Hepatic stellate cell (primary cell): ENCODE measurements at places on chromosomes 1 and 21.

DNA sequence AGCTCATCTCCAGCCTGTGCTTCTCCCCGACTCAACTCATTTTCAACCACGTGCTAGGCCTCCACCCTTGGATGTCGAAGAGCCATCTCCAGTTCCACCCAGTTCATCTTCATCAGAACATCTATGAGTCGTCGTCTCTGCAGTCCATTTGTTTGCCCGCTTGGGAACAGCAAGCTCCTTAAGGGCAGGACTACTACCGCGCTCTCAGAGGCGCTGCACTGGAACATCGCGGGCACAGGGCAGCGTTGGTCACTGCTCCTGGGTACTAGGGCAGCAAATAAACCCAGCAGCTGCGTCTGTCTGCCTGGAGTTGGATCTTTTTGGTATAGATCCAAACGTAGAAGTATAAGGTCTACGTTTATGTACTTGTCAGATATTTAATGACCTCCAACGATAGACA lies 478 bp upstream of the PRDM2 start:
- DNase-seq = peak; percentile 5

DNA sequence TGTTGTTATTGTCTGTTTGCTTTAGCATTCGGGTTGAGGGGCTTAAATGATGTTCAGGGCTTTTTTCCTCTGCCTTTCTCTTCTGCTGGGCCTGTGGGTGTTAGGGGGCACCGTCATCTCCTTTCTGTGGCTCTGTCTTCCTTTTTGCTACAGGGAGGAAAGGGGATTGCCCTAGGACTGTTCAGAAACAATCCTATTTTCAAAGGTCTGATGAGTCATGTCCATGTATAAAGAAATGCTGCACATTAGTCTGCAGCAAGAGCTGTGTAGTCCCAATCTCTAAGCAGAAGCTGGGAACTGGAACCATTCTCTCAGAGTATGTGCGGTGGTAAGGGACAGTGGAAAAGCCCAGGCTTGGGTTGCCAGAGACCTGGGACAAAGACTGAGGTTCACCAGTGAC lies 462.3 kb downstream of the OMA1 start:
- no peak for DNase-seq

DNA sequence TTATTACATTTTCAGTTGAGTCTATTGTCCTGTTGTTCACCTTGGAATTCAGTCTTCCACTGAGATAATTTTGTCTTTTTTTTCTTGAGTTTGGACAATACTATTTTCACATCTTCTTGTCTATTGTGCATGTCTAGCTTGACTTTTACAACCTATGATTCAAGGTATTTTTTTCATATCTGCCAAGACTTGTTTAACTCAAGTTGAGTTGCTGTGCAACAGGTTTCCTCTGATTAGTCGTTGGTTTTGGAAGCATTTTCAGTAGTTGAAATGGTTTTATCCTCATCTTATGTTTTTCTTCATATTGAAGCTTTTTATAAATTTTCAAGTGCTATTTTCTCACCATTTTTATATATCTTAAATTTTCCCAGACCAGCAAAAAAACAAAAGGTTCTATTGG lies 103.6 kb downstream of the SCMH1 start:
- no peak for DNase-seq

DNA sequence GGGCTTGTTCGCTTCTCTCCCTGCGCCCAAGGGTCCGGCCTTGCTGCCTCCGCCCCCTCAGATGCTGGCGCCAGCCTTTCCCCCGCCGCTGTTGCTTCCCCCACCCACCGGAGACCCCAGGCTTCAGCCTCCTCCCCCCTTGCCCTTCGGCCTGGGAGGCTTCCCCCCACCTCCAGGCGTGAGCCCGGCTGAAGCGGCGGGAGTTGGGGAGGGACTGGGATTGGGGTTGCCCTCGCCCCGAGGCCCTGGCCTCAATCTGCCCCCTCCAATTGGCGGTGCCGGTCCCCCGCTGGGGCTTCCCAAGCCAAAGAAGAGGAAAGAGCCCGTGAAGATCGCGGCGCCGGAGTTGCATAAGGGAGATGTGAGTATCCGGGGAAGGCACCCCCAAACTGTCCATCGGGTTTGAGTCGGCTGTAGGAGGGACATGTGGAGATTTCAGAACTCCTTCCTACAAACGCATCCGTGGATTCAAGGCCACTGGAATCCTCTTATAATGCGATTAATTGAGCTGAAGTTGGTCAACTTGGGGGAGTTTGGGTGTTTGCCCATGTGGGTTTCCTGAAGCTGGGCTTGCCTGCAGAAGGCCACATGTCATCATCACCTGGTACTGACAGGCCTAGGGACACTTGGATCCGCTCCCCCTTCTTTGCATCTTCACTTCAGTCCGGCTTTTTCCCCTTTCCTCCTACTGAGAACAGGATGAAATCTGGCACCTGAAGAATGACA lies 707 bp downstream of the PRCC start:
- no peak for DNase-seq

GRCh38 chr1:209742409-209743144 lies 13.3 kb upstream of the TRAF3IP3 start:
- DNase-seq = peak; percentile 77

- no peak for DNase-seq
Measured at GRCh38 chr1:182195733-182196132, 134.2 kb upstream of the ZNF648 start.

- peak; percentile 53 for DNase-seq
Measured at GRCh38 chr1:226548256-226549093, at the start of gene STUM. STUM (plus strand) TSS chr1:226548764; CDS start chr1:226548905, 141 bp downstream.

GRCh38 chr1:95002540-95003432 lies 70.0 kb downstream of the ALG14 start:
- no peak for DNase-seq

DNA sequence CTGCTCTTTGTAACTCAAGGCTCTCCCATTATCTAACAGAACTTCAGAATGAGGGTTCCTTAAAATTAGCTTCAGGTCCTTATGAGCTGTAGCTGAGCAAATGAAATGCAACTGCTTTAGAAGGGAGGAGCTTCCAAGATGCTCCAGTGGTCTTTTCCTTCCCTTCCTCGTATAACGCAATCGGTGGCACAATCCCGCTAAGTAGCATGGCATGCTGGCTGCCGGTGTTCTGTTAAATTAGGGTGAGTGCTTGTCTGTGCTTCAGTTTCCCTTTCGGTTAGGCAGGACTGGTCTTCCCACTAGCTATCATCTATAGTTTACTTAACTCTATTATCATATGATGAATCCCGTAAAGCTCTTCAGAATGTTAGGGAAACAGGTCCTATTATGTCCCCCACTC lies 917 bp downstream of the KIAA0040 start:
- DNase-seq = peak; percentile 39

DNA sequence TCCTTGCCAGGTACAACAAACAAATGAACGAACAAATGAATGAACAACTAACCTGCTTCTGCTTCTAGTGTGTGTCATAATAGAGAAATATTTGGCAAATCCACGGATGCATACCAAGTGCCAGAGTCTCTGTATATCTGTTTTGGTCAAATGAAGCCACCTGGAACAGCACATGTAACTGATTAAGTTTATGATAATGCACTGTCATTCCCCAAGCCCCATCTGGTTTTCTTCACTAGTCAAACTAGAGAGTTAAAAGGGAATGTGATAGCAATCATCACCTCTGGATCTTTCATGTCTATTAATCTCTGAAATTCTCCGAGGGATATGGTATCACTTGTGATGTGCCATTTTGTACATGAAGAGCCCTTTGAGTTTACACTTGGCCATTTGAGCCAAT lies 21.0 kb upstream of the SCAF4 start:
- no peak for DNase-seq

DNA sequence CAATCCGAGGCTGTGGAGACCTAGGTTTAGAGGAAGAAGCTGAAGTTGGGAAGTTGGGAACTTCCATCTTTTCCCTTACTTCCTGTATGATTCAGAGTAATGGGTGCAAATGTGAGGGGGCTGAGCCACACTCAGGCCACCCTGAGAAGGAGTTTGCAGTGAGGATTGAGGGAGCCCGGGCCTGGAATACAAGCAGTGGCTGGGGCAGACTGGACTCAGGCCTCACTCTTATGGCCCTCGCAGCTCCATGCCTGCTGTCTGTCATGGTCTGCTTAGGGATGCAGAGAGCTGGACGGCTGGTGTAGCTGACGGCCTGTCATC lies 73.7 kb upstream of the RAB4A start:
- DNase-seq = no peak

- DNase-seq = peak; percentile 43
Measured at GRCh38 chr1:230067871-230068620, 1.0 kb downstream of the GALNT2 start.

GRCh38 chr1:241518476-241519307 lies 863 bp downstream of the FH start:
- no peak for DNase-seq

- no peak for DNase-seq
Measured at GRCh38 chr1:210755991-210756659, 377.8 kb downstream of the KCNH1 start.

DNA sequence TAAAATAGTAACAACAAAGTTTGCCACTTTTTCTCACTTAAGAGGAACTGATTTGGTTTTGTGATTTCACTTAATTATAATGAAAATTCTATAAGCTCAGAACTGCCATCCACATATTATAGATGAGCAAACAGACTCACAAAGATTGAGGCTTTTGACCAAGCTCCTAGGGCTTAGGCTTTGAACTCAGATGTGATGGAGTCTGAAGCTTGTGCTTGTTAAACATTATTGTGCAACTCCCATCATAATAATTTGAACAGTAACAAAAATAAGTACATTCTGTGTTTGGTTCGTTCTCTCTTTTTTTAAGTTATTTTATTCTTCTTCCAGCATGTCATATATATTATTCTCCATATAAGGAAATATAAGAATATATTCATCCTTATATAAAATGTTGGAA lies 403.4 kb downstream of the PTPRC start:
- no peak for DNase-seq

GRCh38 chr21:45512626-45513002 lies 29.6 kb downstream of the SLC19A1 start:
- no peak for DNase-seq

- no peak for DNase-seq
Measured at GRCh38 chr1:225498549-225499136, 70.8 kb upstream of the LBR start.

DNA sequence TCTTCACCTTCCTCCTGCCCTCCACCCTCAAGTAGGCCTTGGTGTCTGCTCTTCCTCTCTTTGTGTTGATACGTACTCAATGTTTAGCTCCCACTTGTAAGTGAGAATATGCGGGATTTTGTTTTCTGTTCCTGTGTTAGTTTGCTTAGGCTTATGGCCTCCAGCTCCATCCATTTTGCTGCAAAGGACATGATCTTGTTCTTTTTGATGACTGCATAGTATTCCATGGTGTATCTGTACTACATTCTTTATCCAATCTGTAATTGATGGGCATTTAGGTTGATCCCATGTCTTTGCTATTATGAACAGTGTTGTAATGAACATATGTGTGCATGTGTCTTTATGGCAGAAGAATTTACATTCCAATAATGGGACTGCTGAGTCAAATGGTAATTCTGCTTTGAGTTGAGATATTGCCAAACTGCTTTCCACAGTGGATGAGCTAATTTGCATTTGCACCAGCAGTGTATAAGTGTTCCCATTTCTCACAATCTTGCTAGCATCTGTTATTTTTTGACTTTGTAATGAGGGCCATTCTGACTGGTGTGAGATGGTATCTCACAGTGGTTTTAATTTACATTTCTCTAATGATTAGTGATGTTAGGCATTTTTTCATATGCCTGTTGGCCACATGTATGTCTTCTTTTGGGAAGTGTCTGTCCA lies 272.7 kb downstream of the SDCCAG8 start:
- no peak for DNase-seq

- DNase-seq = peak; percentile 35
Measured at GRCh38 chr1:34164771-34165391, at the start of gene CSMD2. CSMD2 (minus strand) TSS chr1:34165230; CDS start chr1:34165097, 133 bp downstream.

DNA sequence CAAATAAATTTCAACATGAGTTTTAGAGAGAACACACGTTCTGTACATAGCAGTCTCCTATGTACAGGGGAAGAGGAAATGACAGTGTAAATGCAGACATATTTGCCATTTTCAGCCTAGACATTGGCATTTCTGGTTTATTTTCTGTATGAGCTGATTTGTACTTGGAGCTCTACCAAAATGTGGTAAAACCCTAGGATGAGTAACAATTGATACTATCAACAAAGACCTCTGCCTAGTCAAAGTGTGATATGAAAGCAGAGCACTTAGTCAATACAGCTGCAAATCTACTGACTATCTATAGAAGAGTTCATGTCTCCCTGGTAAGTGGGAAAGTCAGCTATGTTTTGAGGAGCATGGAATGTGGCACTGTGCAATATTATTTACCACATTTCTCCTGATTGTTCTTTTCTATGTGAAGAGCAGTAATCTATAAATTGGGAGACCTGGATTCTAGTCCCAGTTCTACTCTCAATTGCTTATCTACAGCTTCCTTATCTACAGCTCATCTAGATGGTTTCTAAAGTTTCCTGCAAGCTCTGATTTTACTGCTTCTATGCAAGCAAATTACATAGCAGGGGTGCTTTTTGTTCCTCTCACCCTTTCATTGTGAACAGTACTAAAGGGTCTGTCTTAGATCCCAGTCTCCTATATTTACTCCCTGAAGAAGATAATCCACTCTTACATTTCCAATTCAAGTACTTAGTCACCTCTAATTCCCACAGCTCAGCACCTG lies 334.2 kb downstream of the NTNG1 start:
- no peak for DNase-seq

GRCh38 chr1:78377356-78377928 lies 113.3 kb upstream of the PTGFR start:
- no peak for DNase-seq

DNA sequence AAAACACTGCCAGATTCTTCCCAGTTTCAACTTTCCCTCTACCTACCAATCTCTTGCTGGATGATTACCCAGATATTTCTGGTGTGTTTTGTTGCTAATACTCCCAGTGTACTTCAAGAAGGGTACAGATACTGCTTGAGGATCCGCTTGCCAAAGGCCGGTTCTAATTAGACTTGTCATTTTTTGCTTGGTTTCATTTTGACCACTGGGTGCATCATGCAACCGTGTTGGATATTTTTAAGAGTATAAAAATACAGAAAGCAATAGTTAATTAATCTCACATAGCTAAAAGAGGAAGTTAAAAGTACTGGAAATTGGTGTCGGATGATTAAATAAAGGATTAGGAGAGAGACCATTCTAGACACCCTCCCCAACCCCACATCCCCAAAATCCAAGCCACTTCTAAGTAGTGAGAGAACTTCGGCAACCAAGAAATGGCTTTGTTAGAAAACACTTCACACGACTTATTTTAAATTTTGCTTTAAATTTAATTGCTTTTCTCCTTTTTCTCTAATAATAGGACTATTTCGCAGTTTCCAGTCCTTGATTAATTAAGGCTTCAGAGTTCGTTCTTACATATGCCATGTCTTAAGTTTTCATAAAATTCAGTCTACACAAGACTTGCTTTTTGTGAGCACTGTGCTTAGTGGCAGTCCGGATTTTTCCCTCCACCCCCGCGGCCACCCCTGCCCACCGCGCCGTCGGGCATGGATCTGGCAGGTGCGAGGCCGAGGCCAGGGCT lies 2.5 kb upstream of the CDKN2C start:
- DNase-seq = peak; percentile 46

GRCh38 chr1:37157634-37158033 lies 123.3 kb upstream of the GRIK3 start:
- DNase-seq = no peak

DNA sequence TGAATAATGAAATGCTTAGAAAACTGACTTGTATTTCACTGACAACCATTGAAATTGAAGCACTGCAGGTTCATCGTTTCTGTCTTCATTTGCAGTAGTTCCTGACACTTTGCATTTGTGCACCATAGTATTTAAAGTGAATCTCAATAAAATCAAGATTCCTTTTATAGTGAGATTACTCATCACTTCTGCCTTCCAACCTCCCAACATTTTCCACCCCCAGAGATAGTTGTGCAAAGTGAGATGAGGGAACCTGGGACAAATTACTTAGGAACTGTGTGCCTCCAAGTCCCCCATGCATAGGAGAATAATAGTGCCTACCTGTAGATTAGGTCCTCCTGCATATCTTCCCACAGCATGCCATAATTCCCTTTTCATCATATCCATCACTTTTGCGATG lies 114.9 kb upstream of the DPT start:
- DNase-seq = no peak
